ENCODE measurements at places on chromosomes 4 and X. TPM values are rescaled to one million over a fixed set of nuclear protein-coding genes. Genes with fewer than 3 reads are reported as not detected.

DNA sequence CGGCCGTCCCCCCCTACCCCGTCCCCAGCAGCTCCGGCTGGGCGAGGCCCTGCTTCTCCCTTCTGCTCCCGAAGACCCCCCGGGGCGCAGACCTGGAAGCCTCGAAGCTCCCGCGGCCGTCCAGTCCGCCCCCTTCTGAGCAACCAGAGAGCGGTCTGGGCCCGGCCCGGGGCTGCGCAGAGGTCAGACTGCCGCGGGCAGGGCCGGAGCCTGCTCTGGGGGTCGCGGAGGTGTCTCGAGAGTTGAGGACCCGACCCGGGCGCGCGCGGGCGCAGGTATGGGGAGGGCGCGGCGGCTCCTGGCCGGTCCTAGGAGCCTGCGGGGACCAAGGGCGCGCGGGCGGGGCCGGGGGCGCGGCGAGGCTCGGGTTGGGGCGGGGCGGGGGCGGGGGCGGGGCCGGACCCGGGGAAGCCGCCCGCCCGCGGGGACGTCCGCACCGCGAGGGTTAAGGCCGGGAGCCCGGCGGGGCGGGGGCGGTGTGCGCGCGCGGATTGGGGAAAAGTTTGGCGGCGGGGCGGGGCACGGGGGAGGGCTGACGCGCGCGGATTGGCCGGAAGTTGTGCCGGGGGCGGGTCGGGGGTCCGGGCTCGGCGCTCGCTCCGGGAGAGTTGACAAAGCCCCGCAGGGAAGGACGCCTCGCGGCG lies at the start of gene FGFRL1:
TSS of gene FGFRL1 (plus strand) at position 605 of the 644 bp plus-strand sequence. CDS start 860 bp downstream, outside the sequence.
- DNase-seq = peak; percentile 96

DNA sequence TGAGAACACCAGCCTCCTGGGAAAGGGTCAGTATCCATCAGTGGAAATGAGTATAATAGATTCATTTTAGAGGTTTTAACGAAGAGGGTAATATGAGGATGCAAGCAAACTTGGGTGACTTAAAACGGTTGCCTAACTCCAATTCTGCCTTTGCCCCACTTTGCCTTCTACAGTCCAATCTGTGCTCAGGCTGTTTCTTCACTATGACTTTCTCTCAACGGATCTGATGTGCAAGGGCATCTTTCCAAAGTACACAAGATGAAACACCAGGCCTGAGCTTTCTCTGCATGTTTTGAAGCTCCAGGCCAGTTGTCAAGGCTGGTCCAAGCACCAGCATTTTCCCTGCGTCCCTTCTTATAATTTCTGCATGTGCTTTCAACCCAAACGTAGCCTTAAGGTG lies 68.0 kb upstream of the TMEM164 start:
- DNase-seq = no peak

Gene CDS1
- total RNA-seq = not detected

DNA sequence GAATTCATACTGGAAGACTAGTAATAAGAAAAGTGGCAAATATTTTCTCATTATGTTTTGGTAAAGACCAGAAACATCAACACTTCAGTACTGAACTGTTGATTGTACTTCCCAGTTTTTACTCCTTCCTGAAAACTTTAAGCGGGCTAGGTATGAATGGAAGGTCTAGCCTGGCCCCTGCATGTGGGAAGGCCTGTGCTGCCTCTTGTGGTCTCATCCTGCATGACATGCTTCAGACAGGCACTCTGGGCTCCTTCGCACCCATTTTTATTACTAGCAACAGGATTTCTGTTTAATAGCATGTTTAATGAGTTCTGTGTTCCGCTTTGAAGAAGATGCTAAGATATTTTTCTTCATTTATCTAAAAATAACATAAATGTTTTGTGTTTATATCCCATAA lies 279.1 kb downstream of the ANK2 start:
- DNase-seq = no peak

Gene CDKL5
- 12.6 TPM for total RNA-seq

Gene ANXA3
- 0.97 TPM for total RNA-seq

DNA sequence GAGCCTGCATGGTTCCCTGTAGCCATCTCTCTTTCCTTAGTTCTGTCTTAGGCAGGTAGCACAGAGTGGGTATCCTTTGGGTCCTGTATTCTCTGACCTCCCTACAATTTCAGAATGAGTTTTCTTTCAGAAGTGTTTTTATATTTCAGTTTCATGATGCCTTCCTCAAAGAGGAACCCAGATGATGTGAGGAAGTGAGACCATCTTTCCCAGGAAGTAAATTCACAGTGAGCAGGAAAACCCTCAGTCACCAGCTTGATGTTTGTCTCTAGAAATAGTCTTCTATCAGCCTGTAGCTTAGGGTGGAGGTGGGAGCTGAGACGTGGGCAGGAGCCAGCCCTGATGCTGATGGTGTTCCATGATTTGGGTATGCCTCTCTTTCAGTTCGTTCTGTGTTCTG lies 16.9 kb downstream of the PLAC1 start:
- no peak for DNase-seq

DNA sequence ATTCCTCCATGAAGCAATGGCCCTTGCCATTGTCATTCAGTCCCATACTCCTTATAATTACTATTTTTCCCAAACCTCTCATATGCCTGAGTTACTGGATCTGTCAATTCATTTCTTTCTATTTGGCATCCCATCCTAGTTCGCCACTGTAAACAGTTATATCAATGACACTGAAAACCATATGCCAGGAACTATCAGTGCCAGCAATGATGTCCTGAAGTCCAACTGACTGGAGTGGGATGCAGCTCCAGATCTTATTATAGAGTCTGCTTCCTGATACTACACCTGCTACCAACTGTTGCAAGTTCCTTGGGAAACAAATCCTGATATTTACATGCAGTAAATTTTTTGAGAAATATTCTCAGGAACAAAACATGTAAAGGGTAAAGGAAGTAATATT lies 27.0 kb upstream of the BANK1 start:
- no peak for DNase-seq
